ENCODE measurements at places on chromosomes 11 and 22. TPM values are rescaled to one million over a fixed set of nuclear protein-coding genes. Genes with fewer than 3 reads are reported as not detected.

The FOSL1 gene
- 4.2 TPM for total RNA-seq

The TSPAN18 gene
- 2.6 TPM for total RNA-seq

The SPCS2 gene
- 46.3 TPM for total RNA-seq

The KRTAP5-9 gene
- total RNA-seq: not detected

The CBLIF gene
- total RNA-seq: not detected

The SCT gene
- total RNA-seq: not detected

The GSTT2 gene
- total RNA-seq: not detected

The GLYATL1 gene
- 5.0 TPM for total RNA-seq

DNA sequence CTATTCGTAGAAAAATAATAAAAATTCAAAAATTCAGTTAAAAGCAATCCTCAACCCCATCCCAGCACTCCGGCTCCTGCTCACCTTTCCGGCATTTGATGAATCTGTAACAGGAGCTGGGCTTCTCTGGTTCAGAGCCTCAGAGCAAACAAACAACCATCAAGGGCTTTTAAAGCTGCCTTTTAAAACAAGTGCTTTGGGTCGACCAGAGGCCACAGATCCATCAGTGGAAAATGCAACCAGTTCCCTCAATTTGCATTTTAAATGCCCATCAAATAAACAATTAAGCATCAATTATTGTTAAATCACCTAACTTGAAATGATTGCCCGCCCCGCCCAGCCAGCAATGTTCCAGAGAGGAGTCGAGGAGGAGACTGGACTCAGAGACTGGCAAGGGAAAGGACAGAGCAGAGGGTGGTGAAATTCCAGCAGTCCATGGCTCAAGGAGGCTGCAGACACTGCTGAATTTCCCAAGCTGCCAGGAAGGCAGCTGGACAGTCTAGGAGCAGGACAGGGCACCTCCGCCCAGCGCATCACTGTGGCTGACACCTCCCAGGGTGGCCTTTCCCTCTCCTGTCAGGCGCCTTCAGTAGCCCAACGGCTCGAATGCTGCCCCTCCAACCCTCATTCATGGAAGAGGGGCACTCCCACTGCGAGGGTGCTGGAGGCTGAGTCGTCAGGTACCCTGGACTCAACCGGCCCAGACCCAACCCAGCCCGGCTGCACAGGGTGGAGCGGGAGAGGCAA is 7.5 kb downstream of the FXYD6 start:
- DNase-seq: no peak

GRCh38 chr22:43851979-43852307 is 10.4 kb downstream of the SULT4A1 start:
- no peak for DNase-seq

- no peak for DNase-seq
Observed at GRCh38 chr11:110297076-110297725, 787 bp upstream of the RDX start.

GRCh38 chr11:18471995-18472394 is 16.3 kb downstream of the LDHAL6A start:
- DNase-seq: no peak

GRCh38 chr11:70747921-70748320 is 349.6 kb downstream of the CTTN start:
- DNase-seq: no peak

- peak; percentile 3 for DNase-seq
Observed at GRCh38 chr11:279966-280705, 1.9 kb downstream of the NLRP6 start.

- DNase-seq: no peak
Observed at GRCh38 chr11:62088331-62088933, 35.4 kb upstream of the INCENP start.

- DNase-seq: peak; percentile 89
Observed at GRCh38 chr22:42313804-42314581, 43.5 kb upstream of the TCF20 start.

- DNase-seq: no peak
Observed at GRCh38 chr22:20922141-20922751, 5.0 kb downstream of the CRKL start.

DNA sequence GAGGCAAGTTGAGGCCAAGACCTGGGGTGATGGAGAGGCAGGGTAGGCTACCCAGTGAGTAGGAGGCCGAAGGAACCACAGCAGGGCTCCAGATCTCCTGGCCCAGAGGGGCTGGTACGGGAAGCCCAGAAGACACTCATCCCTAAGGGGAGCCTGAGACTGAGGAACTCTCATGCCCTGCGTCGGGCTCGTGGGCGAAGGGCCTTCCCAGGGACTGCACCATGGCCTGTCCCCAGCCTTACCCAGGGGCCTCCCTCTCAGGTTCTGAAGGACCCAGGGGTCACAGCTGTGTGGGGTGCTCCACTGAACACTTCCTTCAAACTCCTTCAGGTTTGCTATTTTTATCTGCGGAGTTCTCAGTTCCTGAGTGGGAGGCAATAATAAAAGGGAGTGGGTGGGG is 15.8 kb upstream of the SYT12 start:
- DNase-seq: no peak

DNA sequence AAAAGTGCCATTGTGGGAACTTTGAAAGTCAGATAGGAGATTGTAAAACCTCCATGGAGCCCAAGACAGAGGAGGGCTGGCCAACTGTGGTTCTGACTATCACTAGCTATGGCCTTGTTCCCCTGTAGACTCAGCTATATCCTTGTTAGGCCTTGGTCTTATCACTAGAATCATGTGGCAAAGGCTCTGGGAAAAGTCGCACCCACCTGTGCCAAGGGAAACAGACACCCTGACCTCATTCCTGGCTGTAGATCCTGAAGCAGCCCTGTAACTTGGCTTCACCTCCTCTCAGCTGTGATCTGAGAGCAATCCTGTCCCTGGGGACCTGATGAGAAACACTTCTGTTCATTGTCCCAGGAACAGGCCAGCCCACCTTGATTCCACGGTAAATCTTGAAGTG is 566.2 kb downstream of the TMEM135 start:
- DNase-seq: no peak

DNA sequence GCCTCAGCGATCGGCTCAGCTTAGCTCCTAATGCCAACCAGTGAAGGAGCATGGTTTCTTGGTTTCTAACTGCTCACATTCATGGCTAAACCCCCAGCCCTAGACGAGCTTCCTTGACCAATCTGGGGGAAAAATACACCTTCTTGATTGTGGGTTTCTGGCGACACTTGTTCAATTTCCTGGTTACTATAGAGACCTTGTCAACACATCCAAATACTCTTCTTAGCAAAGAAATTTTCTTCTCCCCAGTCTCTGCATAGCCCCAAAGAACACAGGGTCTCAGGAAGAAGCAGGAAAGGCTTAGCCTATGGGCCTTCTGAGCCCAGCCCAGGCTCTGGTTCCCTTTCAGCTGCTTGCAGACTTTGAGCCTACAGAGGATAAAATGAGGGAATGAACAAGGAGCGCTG is 88.5 kb upstream of the SYT13 start:
- no peak for DNase-seq

- no peak for DNase-seq
Observed at GRCh38 chr11:71156301-71156700, 96.1 kb downstream of the SHANK2 start.

- no peak for DNase-seq
Observed at GRCh38 chr22:41947424-41948080, 600 bp upstream of the CENPM start.

DNA sequence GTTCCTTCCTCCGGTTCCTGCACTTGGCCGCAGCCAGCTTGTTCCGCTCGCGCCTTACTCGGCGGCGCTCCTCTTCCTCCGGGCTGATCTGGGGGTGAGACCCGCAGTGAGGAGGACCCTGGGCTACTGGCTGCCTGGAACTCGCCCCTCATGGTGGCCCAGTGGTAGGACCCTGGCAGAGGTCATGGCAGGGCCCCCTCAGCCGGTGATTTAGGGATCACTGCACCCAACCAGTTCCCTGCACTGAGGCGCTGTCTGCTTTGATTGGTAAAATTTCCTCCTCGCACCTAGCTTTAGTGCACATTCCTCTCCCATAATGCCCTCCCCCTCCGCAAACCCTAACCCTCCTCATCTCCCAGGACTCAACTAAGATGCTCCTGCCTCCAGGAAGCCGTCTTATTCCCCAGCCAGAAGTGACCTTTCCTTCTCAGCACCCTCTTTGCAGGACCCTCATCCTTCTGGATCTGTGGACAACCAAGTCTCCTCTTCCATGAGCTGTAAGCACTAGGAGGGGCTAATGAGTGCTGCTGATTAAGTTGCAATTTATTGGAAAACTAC is 3.6 kb downstream of the CCDC85B start:
- DNase-seq: no peak

GRCh38 chr11:130101661-130102060 is 32.0 kb downstream of the APLP2 start:
- DNase-seq: no peak

DNA sequence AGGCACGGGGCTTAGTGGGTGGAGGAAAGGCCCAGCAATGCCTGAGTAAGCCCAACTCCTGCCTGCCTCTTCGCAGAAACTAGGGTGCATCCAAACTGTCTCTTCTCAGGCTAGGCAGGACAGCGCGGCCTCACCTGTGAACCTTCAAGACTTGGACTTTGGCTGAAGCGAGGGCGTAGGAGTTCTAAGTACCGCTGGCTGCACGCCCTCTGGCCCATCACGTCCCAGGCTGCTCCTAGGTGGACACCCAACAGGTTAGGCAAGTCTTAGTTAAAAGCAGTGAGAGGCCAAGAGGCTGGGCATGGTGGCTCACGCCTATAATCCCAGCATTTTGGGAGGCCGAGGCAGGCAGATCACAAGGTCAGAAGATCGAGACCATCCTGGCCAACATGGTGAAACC is 1.8 kb upstream of the DDB2 start:
- no peak for DNase-seq

- DNase-seq: no peak
Observed at GRCh38 chr11:34305193-34305592, 52.6 kb downstream of the ABTB2 start.

- DNase-seq: no peak
Observed at GRCh38 chr11:95444309-95445241, 213.6 kb upstream of the SESN3 start.

GRCh38 chr22:35524966-35525686 is 15.5 kb upstream of the RASD2 start:
- DNase-seq: no peak

- DNase-seq: no peak
Observed at GRCh38 chr11:109818290-109818689, 274.9 kb upstream of the ZC3H12C start.

DNA sequence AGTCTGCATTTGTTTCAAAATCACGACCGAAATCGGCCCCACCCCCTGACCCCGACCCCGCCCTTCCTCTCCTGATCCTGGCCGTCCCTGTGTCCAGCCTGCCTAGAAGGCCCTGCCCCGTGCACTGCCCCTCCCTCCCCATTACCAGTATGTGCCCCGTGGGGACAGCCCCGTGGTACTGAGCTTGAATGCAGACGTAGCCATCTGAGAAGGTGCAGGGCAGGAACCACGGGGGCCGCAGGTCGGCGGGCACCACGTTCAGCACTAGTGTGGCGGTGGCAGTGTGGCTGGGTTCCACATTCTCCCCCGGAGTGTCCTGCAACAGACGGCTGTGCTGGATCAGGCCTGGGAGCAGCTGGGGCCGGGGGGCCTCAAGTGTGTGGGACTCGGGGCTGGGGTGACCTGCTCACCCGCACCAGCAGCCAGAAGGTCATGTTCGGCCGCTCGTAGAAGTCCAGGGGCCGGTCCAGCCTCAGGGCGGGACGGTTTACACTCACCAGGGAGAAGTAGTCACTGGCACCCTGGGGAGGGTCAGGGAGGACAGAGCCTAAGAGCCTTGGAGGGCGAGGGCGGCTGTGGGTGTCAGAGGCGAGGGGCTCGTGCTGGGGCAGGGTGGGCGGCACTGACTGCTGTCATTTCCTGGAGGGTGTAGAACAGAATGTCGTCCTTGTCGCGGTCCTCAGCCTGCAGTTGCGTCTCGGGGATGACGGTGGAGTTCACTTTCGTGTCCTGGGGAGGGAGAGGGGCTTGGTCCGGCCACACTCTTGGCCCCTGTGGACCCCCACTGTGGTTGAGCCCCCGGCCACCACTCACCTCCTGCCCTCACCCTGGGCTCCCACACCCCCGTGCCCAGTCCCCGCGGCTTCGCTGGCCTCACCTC is 3.6 kb downstream of the CDHR5 start:
- DNase-seq: no peak

DNA sequence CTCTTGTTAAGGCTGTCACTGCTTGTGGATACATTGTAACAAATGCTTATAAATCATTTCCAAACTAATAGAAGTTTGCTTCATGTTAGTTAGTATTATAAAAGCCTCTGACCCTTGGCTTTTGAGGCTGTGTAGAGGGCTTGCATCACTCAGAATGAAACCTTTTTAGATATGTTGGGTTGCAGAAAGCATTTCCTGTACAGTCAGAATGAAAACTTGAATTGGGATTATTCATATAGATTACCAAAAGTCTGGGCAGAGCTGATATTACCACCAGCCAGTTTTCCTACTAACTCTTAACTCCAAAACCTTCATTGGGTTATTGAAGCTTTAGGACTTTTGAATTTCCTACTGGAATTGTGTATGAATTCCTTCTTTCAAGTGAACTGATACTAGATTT is 12.0 kb downstream of the KMT2A start:
- no peak for DNase-seq

GRCh38 chr11:111540114-111540936 is at the start of gene LAYN:
LAYN (plus strand) TSS chr11:111540720; CDS start chr11:111540844, 124 bp downstream.
- no peak for DNase-seq

DNA sequence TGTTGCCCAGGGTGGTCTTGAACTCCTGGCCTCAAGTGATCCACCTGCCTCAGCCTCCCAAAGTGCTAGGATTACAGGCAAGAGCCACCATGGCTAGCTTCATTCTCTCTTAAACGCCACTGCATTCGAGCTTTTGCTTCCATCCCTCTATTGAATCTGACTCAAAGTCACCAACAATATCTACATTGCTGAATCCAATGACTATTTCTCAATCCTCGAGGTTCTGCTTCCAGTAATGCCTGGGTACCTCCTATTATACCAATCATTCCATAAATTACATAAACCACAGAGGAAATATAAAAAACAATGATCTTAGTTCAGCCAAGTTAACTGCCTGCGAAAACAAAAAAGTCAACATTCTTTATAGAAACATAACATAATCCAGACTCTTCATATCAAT is 11.9 kb upstream of the NXF1 start:
- DNase-seq: no peak

DNA sequence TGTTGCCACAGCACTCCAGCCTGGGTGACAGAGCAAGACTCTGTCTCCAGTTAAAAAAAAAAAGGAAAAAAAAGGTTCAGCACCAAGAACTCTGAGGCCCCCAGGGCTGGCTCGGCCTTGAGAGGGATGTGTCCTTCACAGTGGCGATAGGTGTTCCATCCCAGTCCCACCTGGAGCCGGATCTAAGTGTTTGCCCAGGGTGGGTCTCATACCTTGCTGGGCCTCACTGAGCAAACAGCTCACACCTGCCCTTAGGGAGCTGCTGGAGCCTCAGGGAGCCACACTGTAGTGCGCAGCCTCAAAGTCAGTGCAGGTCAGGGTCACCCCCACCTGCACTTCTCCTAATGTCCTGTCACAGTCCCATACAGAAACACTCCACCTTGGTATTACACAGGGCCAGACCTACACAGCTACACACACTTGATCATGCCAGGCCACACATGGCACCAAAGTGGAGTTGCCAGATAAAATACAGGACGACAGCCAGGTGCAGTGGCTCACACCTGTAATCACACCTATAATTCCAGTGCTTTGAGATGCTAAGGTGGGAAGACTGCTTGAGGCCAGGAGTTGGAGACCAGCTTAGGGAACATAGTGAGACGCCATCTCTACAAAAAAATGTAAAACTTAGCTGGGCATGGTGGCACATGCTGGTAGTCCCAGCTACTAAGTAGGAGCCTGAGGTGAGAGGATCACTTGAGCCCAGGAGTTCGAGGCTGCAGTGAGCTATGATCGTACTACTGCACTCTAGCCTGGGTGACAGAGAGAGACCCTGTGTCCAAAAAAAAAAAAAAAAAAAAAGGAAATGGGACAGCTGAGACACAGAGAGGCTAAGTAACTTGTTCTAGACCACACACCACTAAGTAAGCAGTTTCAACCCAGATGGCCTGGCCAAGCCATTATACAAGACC is 7.3 kb downstream of the STARD10 start:
- no peak for DNase-seq
